ENCODE measurements at places on chromosomes 16 and 17. TPM values are rescaled to one million over a fixed set of nuclear protein-coding genes. Genes with fewer than 3 reads are reported as not detected.

Gene KSR1
- total RNA-seq = 8.2 TPM

DNA sequence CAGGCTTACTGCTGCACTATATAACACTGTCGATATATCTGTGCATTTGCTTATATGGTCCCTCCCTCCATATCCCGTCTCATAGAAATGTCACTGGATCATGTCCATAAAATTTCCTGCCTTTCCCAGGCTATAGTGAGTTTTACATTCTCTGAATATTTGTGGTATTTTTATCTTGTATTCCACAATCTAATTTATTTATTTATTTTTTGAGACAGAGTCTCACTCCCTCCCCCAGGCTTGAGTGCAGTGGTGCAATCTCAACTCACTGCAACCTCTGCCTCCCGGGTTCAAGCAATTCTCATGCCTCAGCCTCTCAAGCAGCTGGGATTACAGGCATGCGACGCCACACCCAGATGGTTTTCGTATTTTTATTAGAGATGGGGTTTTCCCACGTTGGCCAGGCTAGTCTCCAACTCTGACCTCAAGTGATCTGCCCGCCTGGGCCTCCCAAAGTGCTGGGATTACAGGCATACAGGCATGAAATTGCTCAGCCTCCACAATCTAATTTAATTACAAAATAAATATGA, 12.9 kb downstream of the TRIM37 start:
- H3K36me3 ChIP-seq = peaks cover 12% of the 10 kb centered on the region
- no peaks in the 10 kb centered on the region for H3K27me3 ChIP-seq
- peak; percentile 28 for DNase-seq
- peaks cover 14% of the 10 kb centered on the region for H3K4me1 ChIP-seq

Gene MYO15B
- total RNA-seq = 1,778 TPM

DNA sequence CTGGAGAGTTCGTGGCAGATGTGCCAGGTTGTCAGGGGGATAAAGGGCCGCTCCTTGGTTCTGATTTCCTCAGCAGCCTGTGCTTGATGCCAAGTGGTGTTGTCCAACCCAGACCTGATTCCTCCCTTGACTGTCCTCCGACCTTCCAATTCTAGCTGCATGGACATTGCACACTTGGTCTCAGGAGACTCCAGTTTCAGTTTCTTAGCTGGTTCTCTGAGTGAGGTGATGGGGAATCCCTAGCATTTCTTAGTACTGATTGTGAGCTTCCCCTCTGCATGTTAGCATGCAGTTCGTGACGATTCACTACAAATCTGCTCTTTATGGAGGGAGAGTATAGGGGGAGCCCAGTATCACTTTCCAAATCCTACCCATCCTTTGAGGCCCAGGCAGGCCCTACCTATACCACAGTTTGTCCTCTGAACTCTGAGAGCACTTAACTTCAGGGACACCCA, 12.4 kb upstream of the CCR7 start:
- no peak overlapping the region for H3K27ac ChIP-seq
- H3K4me1 ChIP-seq = no peaks in the 10 kb centered on the region
- no peaks in the 10 kb centered on the region for H3K36me3 ChIP-seq
- H3K4me3 ChIP-seq = no peak overlapping the region
- no peak for DNase-seq

GRCh38 chr16:28155293-28155692, 56.5 kb downstream of the XPO6 start:
- H3K4me1 ChIP-seq = peaks cover 11% of the 10 kb centered on the region
- H3K4me3 ChIP-seq = no peak overlapping the region
- no peaks in the 10 kb centered on the region for H3K27me3 ChIP-seq

Gene TBC1D3C
- total RNA-seq = not detected
